ENCODE measurements at places on chromosomes 16 and 17.

DNA sequence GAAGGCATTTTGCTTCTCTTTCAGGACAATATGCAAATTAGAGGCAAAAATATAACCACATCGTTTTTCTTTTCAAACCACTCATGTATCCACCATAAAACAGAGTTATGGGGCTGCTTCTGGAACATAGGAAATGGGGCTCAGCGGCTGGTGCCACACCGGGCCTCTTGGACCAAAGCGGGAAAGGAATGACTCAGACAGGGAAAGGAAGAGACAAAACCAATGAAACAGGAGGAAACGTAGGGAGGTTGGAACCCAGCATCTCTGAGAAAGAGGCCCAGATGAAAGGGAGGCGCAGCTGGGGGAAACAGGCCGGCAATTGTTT lies 28.5 kb downstream of the CUEDC1 start:
- no peak for DNase-seq

DNA sequence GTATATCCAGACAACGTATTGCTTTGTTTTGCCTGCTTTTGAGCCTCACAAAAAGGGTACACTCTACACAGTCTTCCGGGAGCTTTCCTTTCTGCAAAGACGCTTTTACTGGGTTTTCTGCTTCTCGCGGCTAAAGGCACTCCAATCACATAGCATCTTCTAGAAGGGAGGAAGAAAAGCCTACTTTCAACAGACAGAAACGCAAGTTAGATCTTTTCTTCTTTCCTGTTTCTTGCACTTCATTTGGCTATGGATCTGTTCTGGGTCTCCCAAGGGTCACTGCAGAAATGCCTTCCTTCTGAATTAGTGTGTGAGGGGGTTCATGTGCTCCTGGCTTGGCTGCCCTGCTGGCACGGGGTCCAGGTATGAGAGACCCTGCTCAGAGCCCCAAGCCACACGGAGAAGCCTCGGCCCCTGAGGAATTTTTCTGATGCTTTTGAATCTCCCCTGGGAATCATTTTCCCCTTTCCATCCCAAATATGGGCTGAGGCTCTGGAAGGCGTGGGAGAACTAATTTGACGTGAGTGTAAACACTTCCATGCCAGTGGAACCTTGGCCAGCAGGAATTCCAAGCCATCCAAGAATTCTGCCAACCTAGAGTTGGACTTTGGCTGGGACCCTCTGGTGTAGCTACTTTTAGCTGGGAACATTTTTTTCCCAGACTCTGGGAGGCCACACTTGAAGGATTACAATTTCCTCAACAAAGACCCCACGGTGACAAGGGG lies 49.6 kb upstream of the NKD1 start:
- no peak for DNase-seq

GRCh38 chr16:89216315-89217137 lies 977 bp upstream of the ZNF778 start:
- DNase-seq = no peak

DNA sequence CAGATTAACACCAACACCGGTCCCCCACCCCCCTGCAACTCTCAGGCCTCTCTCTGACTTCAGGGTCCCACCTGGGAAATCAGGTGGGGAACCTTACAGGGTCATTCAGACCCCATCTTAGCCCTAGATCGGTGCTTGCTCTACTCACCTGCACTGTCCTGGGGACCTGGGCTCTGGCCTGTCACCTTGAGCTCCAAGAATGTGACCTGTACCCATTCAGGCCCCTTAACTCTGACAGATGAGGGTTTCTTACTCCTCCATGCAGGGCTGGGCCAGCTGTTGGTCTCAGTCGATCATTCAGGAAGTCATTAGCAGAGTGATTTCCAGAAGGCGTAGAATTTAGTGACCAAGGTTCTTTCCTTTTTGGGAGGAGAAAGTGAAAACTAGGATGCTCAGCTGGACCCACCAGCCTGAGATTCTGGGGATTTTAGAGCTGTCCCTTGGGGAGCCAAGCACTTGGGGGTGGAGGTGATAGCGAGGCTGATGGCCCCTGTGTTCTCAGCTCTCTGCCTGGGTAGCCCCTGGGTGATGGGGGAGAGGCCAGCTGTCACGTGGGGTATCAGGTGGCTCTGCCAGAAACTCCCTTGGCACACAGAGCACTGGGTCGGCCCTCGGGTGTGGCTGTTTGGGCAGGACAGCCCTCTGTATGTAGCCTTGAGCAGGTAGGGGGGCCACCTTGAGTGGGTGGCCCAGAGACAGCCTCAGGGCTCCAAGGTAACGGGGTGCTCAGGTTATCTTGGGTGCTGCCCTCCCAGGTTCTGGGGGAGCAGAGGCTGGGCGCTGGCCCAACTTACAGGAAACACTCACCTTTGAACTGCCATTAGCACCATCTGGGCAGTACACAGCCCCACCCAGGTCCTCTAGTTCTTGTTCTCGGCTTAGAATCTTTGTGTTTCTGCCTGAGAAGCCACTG lies 724 bp downstream of the MVP start:
- DNase-seq = no peak

GRCh38 chr17:5226940-5227878 lies 7.5 kb downstream of the SCIMP start:
- DNase-seq = no peak

DNA sequence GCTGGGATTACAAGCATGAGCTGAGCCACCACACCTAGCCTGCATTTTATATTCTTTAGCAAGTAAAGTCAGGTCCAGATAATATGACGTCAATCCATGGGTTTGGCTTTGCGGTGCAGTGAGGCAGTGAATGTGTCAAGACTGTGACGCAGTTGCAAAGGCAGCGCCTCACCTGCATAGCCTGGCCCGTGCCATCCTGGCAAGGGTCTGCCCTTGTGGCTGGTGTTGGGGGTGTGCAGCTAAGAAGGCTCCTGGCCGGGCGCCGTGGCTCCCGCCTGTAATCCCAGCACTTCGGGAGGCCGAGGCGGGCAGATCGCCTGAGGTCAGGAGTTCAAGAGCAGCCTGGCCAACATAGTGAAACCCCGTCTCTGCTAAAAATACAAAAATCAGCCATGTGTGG lies 7.0 kb downstream of the PDF start:
- no peak for DNase-seq

DNA sequence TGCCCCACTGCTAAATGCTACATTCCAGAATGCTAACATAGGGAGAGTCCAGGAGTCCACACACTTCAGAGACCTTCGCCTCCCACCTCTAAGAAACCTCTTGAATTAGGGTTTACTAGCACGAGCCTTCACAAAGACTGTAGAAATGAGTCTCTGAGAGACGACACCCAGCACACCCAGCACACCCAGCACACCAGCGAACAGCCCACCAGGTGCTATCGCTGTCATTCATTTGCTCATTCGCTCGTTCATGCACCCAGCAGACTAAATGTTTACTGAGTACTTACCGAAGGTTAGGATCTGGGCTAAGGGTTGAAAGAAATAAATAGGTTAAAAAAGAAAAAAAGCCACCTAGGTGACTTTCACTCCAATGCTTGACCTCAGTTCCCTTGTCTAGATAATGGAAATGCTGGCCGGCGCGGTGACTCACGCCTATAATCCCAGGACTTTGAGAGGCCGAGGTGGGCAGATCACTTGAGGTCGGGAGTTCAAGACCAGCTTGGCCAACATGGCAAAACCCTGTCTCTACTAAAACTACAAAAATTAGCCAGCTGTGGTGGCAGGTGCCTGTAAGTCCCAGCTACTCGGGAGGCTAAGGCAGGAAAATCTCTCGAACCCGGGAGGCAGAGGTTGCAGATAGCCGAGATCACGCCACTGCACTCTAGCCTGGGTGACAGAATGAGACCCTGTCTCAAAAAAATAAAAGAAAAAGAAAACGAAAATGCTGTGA lies 100.8 kb downstream of the ADCY9 start:
- DNase-seq = no peak

DNA sequence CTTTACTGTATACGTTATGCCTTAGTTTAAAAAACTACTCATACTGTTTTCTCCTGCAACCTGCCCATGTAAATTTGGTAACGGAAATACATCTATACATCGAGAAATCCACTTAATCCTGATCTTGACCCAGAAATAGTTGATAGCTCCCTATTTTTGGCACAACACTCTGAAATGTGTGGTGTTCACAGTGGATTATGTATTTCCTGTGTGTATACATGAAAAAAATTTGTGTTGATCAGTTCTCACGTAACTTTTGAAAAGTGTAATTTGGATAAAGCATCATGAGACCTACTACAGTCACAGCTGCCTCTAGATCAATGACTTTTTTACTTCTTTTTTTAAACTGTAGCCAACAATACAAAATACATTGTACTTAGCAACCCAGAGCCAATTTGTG lies 90.7 kb downstream of the VMP1 start:
- DNase-seq = no peak

DNA sequence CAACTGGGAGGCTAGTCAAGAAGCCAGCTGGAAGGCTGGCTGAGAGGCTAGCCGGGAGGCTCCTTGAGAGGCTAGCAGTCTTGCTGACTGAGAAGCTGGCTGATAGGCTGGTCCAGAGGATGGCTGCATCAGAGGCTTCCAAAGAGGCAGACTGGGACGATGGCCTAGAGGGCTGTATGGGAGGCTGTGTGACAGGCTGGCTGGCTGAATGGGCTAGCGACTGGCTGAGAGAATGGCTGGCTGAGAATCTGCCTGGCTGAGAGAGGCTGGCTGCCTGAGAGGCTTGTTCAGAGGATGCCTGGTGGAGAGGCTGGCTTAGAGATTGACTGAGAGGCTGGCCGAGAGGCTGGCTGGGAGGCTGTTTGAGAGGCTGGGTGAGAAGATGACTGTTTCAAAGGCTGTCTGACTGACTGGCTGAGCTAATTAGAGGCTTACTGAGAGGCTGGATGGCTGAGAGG lies 34.8 kb upstream of the ACSM2B start:
- DNase-seq = peak; percentile 76

DNA sequence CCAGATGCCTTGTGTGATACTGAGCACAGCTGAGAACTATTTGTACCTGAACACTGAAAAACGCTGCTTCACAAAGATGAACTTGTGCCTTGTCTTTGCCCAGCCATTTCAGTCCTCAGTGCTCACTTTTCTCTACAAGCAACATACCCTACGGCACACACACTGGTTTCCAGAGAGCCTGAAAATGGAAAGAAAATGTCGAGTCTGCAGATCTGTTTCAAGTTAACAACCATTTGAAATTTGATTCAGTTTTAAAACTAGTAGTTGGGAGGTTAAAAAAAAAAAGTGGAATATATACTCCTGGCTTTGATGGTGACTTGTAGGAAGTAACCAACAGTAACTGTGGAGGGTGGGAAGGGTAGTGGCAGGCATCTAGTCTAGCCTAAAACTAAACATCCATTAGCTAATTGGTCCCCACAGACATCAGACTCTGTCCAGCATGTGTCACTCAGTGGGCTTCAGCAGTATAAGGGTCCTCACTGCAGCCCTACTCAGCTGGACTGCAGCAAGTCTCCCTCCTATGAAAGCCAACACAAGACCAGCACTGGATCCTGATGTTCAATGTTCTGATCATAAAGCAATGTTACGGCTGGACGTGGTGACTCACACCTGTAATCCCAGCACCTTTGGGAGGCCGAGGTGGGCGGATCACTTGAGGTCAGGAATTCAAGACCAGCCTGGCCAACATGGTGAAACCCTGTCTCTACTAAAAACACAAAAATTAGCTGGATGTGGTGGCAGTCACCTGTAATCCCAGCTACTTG lies 27.1 kb downstream of the ERN1 start:
- no peak for DNase-seq

DNA sequence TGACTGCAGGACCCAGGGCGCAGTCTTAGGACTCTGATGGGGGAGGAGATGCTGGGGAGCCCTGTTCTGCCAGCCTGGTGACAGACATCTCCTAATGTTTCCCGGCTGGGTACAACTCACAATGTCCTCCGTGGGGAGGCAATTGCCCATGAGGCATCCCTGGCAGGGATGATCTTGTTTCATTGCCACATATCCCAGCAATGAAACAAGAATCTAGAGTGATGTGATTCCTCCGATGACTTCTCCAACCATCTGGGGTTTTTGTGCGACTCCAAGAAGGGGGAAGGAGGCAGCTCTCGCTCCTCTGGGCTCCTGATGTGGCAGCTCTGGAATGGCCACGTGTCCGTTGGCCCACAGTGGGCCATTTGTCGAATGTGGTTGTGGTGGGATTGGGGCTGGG lies 255.8 kb downstream of the SEC14L1 start:
- DNase-seq = no peak

DNA sequence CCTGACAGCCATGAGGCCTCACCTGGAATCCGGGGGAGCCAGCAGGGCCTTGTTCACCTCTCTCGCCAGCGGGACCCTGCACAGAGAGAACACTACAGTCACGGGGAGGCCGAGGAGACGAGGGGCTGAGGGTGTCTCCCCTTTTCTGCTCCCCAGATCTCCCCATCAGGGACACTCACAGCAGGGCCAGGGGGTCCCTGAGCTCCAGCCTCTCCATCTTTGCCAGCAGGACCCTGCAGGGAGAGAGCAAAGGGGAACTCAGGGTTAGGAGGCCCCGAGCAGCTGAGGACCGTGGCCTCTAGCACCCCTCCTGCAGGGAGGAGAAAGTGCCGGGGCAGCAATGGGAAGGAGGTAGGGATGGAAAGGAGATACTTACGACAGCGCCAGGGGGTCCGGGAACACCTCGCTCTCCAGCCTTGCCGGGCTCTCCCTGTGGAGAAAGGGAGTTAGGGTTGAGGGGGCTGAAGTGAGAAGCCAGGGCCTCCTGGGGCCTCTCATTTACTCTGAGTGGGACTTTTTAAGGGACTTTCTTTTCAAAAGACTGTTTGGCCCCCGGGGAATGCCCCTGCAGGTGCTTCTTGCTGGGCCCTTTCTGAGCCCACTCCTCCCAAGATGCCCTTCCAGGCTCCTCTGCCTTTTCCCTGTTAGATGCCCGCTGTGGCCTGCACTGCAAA lies 8.7 kb downstream of the COL1A1 start:
- no peak for DNase-seq

DNA sequence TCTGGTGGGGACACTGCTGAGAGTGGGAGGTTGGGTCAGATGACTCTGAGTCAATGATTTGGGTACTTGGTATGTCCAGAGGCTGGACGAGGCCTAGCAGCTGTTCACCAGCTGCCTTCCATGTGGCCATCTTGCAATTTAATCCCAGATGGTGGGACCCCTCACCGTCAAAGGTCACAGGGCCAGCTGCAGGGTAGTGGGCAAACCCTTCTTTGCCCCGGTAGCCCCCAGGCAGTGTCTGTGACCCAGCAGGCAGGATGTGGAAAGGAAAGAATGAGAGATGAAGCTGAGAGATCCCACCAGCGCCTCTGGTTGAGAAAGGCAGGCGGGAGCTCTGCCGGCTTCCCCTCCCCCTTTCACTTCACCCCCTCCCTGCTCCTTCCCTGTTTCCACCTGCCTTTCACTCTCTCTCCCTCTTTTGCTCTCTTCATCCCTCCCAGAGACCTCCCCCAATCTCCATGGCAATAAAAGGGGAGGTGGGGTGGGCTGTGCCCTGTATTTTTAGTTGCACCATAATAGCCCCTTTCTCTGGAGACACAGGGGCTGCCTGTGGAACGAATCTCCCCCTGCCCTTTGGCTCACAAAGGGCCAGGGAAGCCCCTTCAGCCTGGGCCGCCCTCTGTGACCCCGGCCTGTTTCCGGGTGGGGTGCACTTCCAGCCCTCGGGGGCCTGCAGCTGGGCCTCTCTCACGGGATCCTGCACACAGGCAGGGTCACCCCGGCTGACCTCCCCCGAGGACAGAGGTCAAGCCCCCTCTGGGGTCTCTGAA lies 20.2 kb downstream of the CDK5RAP3 start:
- DNase-seq = no peak

GRCh38 chr16:85673529-85674417 lies 15.0 kb downstream of the GINS2 start:
- no peak for DNase-seq

GRCh38 chr17:77375917-77376651 lies 235.3 kb downstream of the SEC14L1 start:
- no peak for DNase-seq

GRCh38 chr16:78584213-78584860 lies 484.9 kb downstream of the WWOX start:
- DNase-seq = no peak

All from NCI-H187 (cell line).